Cardiac muscle cell (in vitro differentiated cells and primary cell): ENCODE measurements at places on chromosomes 2 and 18.

- DNase-seq: peak; percentile 58
These were observed 20.5 kb downstream of the CARF start for GRCh38 chr2:202932425-202933138.

DNA sequence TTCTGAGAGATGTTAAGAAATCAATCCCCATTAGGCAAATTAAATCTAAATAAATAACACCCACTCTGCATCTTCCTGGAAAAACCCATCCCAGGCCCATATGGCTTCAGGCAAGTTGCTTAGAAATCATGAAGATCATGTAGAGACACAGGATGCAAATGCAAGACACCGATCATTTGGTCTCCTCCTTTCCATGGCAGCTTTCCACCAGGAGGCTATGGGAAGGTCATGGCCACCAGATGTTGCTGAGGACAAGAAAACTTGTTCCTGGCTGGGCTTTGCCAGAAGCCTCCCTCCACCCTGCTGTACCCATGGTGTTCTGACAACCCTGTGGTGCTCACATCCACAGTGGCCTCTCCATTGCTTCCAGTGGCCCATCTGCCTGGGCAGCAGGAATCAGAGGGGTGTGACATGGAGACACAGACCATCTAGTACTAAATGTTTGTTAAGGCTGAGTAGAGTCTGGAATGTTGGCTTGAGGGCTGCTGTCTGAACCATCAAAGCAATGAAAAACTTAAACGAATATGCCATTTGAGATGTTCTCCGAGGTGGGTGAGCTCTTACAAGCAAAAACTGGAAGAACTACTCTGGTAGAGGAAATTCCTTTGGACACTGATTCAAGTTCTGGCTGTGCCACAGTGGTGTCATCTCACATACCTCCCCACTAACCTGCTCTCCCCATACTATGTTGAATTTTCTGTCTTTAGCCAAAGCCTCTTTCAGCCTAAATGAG is 293.2 kb downstream of the TNS1 start:
- no peak for DNase-seq

- no peak for DNase-seq
These were observed 560.9 kb downstream of the LRP1B start for GRCh38 chr2:141569941-141570340.

DNA sequence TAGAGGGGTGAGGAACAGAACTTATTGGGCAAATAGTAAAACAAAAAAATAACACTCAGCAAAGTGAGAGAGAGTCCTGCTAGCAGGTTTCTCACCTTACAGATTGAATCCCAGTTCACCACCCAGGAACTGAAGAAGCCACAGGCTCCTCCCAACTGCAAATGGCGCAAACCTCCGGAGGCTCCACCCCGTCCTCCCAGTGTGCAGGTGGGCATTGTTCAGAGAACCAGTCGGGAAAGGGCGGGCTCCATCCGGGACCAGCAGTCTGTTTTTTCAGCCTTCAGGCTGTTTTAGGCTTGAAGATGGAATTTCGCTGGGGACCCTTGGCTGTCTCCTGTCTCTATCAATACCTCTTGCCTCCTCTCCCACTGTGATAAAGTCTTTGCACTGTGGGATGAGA is 317.5 kb downstream of the PARD3B start:
- DNase-seq: no peak

DNA sequence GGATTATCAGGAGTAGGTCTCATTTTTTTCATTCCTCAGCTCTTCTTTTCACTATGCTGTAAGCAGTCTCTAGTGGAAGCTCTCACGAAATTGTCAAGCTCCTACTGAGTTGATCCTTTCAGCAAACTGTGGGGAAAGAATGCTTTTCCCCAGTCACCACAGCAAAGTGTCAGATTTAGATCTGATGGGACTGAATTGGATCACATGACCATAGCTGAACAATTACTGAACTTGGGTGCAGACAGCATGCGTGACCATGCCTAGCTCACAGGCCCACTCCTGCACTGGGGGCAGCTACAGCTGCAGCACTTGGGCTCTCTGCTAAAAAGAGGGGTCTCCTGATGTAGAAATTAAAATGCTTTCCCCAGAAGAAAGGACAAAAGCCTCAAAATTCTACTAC is 3.1 kb downstream of the ARHGAP15 start:
- DNase-seq: no peak

- DNase-seq: peak; percentile 89
These were observed at the start of gene MC4R for GRCh38 chr18:60372596-60372995. TSS of gene MC4R (minus strand) at chr18:60372775. CDS start at chr18:60372349, 426 bp downstream.

- no peak for DNase-seq
These were observed 33.3 kb downstream of the NPAS2 start for GRCh38 chr2:100852999-100853908.

DNA sequence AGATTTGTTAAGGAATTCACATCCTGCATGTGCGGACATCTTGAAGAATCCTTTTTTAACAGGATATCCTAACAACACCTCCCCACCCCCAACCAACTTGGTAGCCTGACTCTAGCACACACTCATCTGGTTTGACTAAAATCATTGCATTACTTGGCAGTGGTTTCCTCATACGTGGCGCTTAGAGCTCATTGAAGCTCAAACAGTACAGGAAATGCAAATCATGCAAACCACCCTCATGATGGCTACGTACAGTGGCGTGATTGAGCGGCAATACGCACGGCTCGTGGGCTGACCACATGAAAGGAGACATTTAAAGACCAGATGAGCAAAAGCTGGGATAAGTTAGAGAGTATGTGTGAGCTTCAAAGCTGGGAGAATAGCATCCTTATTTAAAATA is 336.2 kb downstream of the ZEB2 start:
- no peak for DNase-seq
